Stimulated activated CD4-positive, alpha-beta T cell treated with anti-CD3 and anti-CD28 coated beads, Interleukin-4, amount 100 ng/mL, for 1 hour (primary cell): ENCODE measurements at places on chromosomes 1 and 21.

GRCh38 chr21:31530897-31531705 lies 128.4 kb upstream of the SOD1 start:
- DNase-seq: no peak

DNA sequence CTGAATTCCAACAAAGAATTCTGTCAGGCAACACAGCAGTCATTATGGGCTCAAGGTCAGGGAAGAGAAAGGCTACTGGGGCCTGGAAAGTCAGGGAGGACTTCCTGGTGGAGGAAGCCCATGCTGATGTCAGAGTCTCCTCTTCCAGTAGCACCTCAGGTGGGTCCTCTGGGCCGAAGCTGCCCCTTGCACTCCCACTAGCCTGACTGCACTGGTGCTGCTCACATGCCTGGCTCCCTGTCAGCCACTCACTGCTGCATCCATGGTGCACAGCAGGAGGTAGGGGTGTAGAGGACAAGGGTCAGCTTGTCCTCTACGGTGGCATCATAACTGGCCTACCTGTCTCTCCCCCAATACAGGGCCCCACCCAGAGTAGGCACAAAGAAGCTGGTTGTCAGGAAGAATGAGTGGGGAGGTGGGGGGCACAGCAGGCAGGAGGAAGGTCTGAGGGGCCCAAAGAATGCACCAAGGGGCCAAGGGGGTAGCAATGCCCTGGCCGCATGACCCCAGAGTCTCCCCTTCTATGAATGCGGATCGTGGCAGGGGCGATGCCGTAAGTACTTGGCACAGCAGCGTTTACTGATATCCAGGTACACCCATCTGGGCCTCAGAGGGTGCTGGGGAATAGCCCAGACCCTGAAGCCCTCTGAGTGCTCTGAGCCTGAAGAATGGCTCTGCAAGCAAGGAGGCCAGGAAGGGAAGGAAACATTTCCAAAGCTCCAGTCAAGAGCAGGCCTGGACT lies 80.3 kb downstream of the GLIS1 start:
- DNase-seq: no peak

DNA sequence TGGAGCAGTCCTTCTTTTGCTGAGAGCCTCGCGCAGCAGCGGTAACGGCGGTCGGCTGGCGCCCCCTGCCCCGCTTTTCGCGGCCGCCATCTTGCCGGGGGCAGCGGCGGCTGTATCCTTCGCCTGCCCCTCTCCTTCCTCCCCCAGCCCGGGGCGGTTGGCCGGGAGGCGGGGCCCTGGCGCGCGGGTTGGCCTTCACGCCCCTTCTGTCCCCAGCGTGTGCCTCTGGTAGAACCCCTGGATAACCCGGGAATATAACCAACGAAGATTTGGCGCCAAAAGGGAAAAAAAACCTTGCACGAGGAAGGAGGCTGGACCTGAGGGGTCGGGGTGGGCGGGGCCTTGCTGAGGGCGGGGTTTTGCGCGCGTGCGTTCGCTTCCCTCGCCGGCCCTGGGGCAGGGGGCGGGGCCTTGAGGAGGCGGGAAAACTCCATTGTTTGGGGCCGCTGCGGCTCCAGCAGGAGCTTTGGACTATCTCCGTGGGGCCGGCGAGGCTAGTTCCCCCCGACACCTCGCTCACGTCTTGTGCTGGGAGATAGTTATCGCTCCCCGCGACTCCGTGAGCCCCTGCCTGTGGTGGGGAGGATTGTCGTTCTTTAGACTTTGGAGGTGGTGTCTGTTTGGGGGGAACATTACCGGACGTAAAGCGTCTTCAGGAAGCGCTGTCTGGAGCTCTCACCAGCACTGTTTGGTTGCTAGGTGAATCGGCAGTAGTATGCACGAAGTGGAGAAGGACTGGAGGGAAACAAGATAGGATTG lies 689 bp downstream of the NASP start:
- DNase-seq: peak; percentile 86

DNA sequence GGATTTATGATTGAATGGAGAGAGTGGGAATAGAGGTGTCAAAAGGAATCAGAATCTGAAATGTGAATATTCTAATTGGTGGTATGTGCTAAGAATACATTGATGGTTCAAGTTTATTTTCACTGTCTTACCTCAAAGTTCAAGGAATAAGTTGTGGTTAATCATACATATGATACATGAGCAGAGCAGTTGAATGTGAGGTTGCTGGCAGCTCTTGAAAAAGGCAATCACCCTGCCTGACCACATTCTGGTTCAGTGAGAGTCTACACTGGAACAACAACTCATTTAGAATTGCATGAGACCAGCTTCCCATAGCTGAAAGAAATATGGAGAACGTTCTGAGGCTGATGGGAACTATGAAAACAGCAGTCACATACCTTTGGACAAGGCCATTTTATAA lies 68.3 kb upstream of the ARHGAP29 start:
- DNase-seq: no peak

DNA sequence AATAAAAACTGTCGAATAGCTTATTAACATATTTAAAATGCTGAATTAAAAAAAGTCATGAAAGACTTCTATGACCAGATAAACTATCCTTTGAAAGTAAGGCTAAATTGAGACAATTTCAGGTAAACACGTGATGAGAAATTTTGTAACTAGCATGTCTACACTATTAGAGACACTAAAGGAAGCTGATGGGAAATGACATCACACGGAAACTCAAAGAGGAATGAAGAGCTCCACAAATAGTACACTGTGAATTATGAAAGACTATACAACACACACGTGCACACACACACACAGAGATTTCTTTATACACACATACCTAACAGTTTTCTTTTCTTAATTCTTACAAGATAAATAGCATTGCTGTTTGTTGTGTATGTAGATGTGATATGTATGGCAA lies 70.9 kb upstream of the PLA2G4A start:
- DNase-seq: no peak

- no peak for DNase-seq
Observed at GRCh38 chr21:38420140-38420539, 78.1 kb downstream of the ERG start.

GRCh38 chr1:71967670-71968069 lies 314.7 kb downstream of the NEGR1 start:
- no peak for DNase-seq

GRCh38 chr1:230784163-230784562 lies 37.0 kb downstream of the CAPN9 start:
- no peak for DNase-seq

DNA sequence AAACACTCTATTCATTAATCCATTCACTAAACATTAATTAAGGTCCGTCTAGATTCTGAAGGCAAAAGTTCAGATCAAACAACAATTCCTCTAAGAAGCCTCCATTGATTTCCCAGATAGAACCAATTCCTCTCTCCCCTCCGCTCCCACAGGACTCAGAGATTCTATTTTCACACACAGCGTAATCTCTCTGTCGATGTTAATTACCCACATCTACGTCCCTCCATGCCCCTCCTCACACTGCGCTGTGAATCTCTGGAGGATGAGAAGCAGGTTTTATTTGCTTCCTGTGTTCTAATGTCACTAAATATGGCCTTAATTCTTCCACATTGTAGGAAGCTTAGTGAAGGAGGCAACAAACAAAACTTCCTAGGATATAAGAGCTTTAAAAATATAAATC lies 306.7 kb downstream of the DSCAM start:
- no peak for DNase-seq

GRCh38 chr1:48674641-48675040 lies 102.0 kb downstream of the BEND5 start:
- no peak for DNase-seq

DNA sequence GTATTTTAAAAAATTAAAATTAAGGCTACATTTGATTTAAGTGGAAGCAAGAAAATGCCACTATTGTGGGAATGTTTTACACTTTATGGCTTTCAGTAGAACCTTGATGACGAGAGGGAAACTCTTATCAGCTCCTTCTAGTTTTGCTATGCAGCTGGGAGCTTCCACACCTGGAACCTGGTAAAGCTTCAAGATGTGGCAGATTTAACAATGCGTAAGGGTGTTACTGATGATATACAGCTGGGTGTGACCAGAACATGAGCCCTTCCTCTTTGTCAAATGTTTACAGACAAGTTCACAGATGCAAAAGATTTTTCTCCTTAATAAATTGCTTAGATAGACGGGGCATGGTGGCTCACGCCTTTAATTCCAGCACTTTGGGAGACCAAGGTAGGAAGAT lies 20.3 kb downstream of the TTC13 start:
- DNase-seq: no peak

GRCh38 chr1:7046314-7046713 lies 261.1 kb downstream of the CAMTA1 start:
- DNase-seq: no peak

DNA sequence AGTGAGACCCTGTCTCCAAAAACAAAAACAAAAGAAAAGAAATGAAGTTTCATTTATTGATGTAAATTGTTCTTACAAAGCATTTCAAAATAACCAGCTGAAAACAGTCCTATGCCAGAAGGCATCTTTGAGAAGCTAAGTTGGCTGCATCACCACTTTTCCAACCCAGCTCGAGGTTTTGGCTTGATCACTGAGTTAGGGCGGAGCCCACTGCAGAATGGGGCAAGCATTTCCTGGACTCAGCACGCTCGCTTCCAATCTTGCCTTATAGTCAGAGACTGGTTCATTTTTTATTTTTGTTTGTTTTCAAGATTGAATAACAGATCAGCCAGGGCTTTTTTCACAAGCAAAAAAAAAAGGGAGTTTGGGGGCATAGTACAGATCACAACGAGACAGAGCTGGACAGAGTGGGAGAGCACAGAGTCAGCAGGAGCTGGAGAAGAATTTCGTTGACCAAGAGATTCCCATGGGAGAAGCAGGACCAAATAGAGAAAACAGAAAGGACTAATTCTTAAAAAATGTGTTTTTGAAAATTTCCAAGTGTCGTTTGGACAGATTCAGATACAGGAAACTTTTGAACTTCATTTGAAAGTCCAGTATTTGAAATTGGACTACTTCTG lies 23.5 kb upstream of the COL6A1 start:
- DNase-seq: no peak

GRCh38 chr1:46822248-46822826 lies 23.5 kb downstream of the CYP4B1 start:
- no peak for DNase-seq

- no peak for DNase-seq
Observed at GRCh38 chr1:220195701-220196100, 76.6 kb downstream of the RAB3GAP2 start.

DNA sequence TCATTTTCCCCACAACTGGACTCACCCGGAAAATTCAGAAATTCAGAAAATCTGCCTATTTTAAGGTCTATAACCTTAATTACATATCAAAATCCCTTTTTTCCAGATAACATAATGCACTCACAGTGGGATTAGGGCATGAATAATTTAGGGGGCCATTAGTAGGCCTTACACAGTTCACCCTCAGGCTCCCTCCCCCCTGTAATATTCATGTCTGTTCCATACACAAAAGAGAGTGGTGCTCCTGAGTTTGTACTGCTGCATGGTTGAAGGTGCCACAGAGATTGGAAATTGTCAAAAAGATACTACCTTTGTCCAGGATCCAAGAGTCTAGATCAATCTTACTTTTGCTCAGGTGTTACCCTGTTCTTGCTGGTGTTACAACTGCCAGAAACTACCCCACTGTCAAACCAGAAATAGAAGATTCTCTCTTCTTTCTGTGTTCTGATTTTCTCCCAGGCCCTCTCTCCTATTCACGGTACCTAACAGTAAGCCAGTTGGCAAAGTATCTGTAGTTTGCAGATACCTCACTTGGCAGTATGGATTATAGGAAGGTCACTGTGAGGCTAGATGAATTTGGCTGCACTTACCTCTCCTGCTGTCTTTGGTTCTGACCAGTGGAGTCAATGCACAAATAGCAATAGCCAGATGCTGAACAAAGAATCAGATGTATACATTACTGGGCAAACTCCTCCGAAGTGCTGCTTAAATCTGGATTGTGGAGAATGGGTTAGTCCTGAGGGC lies 53.2 kb downstream of the C1orf198 start:
- no peak for DNase-seq

- DNase-seq: no peak
Observed at GRCh38 chr1:183806125-183806524, 1.2 kb downstream of the RGL1 start.

- no peak for DNase-seq
Observed at GRCh38 chr1:111836111-111836510, 80.4 kb downstream of the DDX20 start.

GRCh38 chr21:32325706-32326105 lies 27.1 kb downstream of the MRAP start:
- no peak for DNase-seq

DNA sequence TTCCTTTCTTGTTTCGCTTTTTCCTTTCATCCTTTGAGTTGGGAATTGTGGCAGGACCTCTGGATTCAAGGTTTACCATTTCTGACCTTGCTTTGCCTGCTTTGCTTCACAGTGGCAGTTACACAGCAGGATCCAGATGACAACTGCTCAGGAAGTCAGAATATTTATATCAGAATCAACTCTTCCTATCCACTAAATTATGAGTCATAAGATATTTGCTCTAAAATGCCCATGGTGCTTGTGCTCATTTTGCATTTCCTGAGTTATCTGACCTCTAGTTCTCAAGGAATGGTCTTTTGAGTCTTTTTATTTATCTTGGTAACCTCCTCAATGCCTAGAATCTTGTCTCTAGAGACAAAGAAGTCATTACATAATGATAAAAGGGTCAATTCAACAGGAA lies 290.8 kb downstream of the LRRC7 start:
- DNase-seq: no peak

- DNase-seq: no peak
Observed at GRCh38 chr1:101139821-101140718, 96.7 kb upstream of the S1PR1 start.

DNA sequence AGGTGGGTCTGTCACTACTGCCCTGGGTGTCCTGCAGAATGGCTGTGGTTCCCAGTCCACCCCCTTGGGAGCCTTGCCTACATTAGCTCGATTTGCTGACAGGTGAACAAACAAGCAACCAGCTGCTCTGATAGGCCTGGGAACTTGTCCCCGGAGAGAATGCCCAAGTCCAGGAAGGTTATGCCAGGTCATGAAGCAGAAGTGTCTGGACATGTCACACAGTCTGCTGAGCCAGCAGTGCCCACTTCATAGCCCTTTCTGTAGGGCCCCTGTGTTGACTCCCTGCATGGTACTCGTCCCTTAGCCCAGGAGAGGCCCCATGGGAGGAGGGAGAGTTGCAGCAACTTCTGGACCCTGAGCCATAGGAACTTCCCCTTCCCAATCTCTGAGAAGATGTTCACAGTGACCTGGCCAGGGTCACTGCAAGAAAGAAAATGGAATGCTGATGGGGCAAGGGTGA lies 31.0 kb downstream of the UCK2 start:
- no peak for DNase-seq

DNA sequence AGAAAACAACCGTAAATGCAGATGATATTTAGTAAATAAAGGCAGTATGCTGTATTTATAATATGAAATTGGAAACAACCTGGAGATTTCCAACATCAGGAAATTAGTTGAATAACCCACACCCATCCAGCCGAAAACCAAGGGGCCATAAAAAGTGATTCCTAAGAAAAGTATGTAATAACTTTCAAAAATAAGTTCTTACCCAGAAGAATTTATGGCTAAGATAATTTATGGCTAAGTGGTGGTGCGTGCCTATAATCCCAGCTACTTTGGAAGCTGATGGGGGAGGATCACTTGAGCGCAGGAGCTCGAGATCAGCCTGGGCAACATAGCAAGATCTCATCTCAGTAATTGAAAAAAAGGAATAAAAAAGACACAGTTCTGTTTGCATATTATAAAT lies 43.2 kb downstream of the TMCO4 start:
- DNase-seq: no peak

- DNase-seq: no peak
Observed at GRCh38 chr1:70847013-70847412, 200.6 kb downstream of the PTGER3 start.

- DNase-seq: no peak
Observed at GRCh38 chr1:109777436-109777835, 13.7 kb upstream of the EPS8L3 start.
